B cell (primary cell): ENCODE measurements at places on chromosomes 7 and 10.

DNA sequence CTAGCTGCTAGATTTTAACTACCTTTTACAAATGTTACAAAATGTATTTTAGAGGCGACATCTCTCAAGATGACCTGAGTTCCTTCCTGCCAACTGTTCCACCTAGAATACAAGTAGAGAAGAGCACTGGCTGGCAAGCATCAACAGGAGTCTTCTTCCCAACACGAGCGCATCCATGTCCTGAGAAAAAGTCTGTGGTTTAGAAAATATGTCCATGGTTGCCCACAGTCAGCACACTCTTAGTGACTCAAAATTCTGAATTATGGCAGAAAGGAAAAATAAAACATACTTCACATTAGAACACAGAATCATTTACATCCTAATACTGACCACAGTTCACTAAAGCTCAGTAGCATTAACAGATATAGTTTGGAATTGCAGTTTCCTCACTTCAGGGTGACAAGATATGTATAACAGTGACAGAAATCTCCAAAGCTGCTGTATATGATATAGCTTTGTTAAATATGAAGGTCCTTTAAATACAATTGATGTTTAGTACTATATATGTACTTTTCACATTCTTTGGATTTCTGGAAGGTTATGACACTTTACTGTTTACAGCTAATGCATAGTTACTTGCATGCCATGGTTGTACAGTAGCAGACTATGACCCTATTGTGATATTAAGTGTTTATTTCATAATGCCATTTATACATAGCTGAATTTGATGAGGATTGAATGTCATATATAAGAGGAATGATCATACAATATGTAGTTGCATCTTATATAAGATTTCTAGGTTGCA is 327.1 kb downstream of the GFRA1 start:
- DNase-seq: no peak

- DNase-seq: no peak
These were observed 92.7 kb upstream of the AKR1E2 start for GRCh38 chr10:4733150-4733842.

- DNase-seq: no peak
These were observed 5.0 kb upstream of the NFE2L3 start for GRCh38 chr7:26147030-26147429.

- DNase-seq: no peak
These were observed 171.9 kb downstream of the TPST1 start for GRCh38 chr7:66377045-66377444.

GRCh38 chr10:47454008-47454779 is 29.7 kb downstream of the ANXA8 start:
- no peak for DNase-seq

GRCh38 chr7:79090543-79090942 is 362.9 kb downstream of the MAGI2 start:
- DNase-seq: no peak
